ENCODE measurements at places on chromosomes 4 and X.

DNA sequence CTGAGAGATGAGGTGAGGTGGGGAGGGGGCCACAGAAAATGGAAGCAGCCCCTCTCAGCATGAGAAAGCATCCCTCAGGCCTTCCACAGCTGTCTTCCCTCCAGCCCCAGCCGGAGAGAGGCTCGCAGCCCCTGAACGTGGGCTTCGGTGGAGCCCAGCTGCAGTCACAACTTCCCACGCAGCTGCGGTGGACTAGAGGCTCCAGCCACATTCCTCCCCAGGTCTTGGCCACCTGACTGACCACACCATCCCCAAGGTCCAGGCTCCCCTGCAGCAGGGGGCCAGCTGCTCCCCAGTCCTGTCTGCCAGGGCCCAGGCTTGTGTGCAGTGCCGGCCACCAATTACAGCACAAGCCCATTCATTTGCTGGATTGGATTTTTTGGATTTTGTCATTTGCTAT lies 212.3 kb upstream of the BCOR start:
- no peak for DNase-seq

DNA sequence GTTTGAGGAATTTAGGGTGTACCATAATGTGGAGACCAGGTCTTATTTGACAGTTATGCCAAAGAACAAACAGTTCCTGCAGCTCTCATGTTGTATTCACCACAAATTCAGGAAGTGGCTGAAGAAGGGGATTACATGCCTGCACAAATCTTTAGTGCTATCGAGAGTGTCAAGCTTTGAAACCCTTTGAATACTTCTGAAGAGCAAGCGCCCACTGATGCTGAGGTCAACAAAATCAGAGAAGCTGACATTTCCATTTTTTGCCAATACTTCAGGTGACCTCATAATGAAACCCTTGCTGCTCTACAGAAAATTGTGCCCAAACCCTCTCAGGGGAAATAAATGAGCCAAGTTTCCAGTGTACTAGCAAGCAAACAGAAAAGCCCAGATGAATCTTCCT lies 28.4 kb downstream of the PAK3 start:
- no peak for DNase-seq

GRCh38 chr4:172287117-172287516 lies 473.9 kb downstream of the GALNTL6 start:
- no peak for DNase-seq

DNA sequence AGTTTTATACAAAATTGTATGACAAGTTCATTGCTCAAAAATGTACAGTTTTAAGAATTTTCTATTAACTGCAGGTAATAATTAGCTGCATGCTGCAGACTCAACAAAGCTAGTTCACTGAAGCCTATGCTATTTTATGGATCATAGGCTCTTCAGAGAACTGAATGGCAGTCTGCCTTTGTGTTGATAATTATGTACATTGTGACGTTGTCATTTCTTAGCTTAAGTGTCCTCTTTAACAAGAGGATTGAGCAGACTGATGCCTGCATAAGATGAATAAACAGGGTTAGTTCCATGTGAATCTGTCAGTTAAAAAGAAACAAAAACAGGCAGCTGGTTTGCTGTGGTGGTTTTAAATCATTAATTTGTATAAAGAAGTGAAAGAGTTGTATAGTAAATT lies 131.0 kb downstream of the TET2 start:
- no peak for DNase-seq

DNA sequence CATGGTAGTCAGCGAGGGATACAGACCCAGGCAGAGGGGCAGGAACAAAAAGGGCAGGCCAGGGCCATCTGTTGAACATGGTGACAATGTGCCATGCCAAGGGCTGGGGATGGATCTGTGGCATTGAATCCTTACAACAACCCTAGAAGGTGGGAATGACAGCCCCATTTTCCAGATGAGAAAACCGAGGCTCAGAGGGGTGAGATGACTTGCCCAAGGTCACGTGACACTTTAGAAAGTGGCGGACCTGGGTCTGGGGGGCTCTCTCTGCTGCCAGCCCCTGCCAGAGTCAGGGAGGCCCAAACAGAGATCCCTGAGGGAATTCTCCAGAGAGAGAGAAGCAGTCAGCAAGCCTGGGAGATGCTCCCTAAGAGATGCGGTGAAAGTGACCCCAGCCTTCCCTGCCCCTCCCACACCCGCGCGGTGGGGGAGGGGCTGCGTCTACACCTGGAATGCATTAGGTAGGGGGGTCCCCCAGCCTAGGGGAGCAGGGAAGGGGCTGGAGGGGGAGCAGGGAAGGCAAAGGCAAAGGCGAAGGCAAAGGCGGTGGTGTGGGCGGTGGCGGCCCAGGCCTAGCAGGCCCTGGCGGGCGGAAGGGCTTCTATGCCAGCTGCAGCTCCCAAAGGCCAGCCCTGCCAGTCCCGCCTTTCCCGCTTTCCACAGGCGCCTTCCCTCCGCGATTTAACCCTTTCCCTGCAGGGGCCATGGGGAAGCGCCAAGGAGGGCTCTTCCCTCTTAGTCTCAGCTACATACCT lies 13.0 kb downstream of the FGD1 start:
- DNase-seq = no peak

DNA sequence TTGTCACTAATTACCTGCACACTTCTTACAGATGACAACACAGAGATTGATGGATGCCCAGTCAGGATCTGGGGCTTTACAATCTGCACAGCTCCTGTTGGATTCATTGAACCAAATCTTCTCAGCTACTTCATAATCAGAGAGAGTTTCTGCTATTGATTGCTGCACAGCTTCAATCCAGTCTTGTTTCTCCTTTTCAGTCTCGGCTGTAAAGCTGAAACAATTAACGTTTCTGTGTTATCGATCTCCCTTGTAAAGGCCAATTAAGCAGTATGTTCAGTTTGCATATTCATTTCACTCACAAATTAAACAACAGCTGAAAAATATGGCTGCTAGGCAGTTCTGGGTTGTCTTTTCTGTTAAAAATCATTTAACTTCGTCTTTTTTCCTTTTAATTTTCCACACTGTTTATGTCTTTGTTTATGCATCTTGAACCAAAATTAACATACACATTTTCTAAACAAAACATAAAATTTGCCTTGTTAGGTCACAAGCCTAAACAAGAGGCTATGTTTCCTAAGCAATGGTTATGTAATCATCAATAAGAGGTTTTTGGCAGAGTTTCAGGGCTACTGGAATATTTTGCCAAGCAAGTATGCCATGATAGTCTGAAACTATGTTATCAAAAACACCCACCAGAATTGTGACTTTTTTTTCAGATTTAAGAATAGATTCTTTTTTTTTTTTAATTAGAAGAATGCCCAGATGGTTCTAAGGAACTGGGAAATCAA lies 79.2 kb downstream of the ARAP2 start:
- no peak for DNase-seq

DNA sequence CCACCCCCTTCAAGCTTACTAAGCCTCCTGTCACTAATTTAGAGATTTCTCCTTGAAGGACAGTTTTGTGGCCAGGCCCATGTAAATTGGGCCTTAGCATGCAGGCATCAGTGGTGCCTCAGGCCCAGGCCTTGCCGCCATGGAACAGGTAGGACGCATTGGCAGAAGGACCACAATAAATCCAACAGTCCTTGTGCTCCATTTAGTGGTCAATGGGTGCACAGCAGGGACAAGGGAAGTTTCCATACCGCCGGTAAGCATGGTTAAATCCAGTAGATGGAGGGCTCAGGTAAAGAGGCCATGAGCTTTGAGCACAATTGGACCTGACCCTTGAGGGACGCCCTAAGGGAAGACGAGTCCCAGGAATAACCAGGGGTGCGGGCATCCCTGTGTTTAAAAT lies 97.3 kb downstream of the UGT2B28 start:
- no peak for DNase-seq

- DNase-seq = no peak
Observed at GRCh38 chrX:43267652-43268051, 388.4 kb upstream of the MAOA start.

GRCh38 chr4:168955674-168956073 lies 54.4 kb downstream of the CBR4 start:
- DNase-seq = no peak

- no peak for DNase-seq
Observed at GRCh38 chrX:109774136-109774535, 41.1 kb upstream of the ACSL4 start.

DNA sequence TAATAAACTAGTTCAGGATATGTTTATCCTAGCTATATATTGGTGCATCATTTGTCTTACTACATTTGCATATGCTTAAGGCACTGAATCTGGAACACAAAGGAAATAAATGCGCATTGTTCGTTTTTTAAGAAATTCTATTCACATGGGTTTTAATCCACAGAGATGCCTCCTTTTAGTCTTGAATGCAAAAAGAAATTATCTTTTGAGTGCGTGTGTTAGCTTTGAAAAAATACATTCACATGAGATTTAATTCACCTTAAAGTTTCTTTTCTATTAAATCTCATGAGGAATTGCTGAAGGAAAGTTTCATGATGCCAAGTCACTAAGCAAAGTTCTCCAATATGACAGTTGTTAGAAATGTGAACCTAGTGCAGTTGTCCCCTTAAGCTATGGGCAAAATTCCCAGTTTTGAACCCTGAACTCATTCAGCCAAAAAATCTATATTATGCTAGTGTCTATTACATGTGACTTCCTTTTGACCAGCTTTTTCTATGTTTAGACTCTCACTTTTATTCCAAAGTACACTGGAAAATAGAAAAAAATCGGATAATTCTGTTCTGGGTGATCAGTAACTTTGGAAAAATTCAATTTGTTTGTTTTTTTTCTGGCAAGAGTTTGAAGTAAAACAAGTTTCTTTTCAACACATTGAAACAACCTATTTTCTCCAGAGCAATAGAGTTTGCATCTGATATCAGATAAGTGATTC lies 426.2 kb upstream of the MAGEB2 start:
- no peak for DNase-seq

DNA sequence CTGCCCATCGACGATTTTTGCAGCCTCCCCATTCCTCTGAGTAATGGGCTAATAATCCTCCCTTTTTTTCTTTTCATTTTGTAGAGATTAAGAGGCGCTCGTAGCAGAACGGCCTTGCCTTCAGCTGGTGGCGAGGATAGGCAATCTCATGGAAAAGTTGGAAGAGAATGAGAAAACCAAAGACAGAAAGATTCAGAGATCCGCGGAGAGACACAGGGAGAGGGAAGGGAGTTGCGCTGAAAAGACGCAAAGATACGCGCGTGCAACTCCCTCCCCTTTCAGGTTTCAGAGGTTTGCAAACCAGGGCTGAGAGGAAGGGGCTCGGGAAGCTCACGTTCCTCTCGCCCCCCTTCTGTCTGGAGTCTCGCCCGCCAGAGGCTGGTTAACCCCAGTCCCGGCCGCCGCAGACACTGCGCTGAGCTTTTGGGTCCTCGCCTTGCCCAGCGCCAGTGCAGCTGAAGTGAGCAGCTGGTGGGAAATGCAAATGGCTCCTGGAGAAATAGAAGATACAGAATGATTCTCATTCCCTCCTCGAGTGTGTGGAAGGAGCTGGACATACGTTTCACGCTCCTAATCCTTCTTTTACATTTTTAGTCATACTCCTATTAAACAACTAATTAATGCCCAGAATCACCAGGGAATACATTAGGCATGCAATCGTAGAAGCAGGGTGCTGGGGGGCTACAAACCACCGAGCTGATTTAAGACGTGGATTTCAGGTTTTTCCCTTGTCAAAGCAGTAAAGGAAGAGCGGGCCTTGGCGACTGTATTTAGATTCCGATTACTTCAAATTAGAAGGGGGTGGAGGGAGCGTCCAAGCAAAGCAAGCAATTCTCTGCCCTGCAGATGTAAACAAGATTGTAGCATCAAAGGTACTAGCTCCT lies 16.6 kb upstream of the PITX2 start:
- DNase-seq = no peak

- DNase-seq = no peak
Observed at GRCh38 chr4:74376888-74377483, 12.0 kb downstream of the EREG start.

- no peak for DNase-seq
Observed at GRCh38 chrX:36214924-36215323, 295.4 kb downstream of the CFAP47 start.

GRCh38 chrX:57286507-57287251 lies at the start of gene FAAH2:
FAAH2 (plus strand) TSS chrX:57286706; CDS start chrX:57286826, 120 bp downstream.
- DNase-seq = no peak

DNA sequence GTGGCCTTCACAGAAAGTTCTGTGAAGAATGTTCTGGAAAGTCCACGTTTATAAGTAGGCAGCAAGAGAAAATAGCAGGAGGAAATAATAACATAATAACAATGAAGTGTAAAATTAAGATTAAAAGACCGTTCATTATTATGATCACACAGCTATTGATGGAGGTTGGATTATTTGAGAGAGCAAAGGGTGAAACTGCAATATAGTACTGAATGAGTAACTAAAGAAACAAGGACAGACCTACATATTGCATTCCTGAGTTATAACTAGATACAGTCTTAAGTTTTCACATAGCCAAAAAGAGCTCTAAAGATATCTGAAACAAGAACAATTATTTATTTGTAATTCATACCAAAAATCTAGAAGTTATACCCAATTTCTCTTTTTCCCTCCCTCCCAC lies 122.9 kb upstream of the TMEM164 start:
- DNase-seq = no peak

- DNase-seq = no peak
Observed at GRCh38 chr4:28518561-28519165, 1658.0 kb downstream of the STIM2 start.

- no peak for DNase-seq
Observed at GRCh38 chrX:19709812-19710518, 177.4 kb downstream of the SH3KBP1 start.

GRCh38 chrX:136662104-136662503 lies 14.1 kb downstream of the CD40LG start:
- no peak for DNase-seq

DNA sequence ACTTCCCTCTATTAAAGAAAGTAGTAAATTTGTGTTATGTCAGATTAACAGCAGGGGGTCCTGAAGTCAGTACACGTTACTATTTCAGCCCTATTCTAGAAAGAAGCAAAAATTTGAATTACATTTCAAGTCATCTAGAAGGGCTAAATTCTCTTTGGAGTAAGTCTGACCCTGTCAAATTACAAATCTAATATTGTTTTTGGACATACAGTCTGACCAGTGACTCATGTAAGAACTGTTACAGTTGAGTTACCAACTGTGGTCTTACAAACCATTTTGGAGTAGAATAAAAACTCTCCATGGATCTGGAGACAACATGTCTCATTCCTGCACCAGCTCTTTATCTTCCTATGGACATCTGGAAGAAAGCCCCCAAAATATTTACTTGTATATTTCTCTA lies 36.0 kb upstream of the GYPA start:
- no peak for DNase-seq

Measured in GF-D8 (cell line).